NCI-H526 treated with DMSO at 0.1 percent for 48 hours (cell line): ENCODE measurements at places on chromosomes 1 and 21.

- no peak for DNase-seq
These were observed 50.4 kb upstream of the GPR37L1 start for GRCh38 chr1:202072211-202072765.

DNA sequence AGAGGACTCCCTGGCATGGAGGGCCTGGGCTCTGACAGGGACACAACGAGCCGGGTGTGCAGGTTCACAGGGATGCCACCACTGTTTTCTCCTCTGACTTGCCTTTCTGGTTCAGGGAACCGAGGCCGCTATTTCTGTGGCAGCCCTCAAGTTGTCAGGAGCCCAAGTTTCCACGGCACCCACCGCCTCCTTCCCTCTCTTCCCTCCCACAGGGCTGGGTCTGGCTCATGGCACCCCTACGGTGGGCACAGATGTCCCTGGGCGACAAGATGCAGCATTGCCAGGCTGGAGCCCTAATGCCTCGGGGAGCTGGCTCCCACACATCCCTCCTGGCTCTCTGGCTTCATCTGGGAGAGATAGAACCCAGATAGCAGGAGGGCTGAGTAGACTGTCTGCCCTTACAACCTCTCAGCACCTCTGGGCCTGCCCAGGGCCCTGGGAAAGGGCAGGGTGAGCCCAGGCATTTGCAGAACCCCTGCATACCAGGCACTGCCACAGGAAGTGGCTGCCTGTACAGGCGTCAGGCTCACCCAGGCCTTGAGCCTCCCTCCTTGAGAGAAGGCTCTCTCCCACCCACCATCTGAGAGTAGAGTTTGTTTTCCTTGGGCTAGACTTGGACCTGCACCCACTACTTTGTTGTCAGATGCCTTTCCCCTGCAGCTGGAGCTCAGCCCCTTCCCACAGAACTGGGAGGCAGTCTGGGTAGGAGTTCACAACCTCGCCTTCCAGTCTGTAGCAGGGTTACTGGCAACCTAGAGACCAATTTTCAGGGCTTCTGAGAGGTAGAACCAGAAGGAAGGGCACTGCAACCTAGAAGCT lies 20.5 kb downstream of the KCNC4 start:
- DNase-seq, result no peak

GRCh38 chr1:3069491-3070308 lies 697 bp downstream of the PRDM16 start:
- DNase-seq, result no peak

DNA sequence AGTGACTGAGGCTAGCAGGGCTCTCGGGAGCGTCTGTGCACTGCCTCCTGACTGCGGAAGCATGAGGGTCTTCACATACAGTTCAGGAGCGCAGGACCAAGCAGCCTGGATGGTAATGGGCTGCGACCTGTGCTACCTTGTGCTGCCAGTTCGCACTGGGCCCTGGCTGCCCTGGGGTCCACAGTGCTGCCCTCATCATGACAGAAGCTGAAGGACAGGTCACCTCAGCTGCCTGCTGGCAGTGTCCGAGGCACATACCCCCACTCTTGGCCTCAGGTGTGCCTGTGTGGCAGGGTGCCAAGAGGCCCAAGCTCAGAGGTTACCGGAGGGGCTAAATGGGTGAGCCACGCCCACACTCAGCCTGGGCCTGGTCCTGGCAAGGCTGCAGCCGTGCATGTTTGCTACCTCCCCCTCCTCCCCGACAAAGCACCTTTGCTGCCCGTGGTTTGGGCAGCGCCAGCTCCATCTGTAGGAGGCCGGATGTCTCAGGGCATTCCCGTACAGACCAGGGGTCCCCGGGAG lies 4.4 kb downstream of the JMJD4 start:
- DNase-seq, result no peak

GRCh38 chr21:45726438-45726837 lies 82.9 kb downstream of the PCBP3 start:
- DNase-seq, result no peak

DNA sequence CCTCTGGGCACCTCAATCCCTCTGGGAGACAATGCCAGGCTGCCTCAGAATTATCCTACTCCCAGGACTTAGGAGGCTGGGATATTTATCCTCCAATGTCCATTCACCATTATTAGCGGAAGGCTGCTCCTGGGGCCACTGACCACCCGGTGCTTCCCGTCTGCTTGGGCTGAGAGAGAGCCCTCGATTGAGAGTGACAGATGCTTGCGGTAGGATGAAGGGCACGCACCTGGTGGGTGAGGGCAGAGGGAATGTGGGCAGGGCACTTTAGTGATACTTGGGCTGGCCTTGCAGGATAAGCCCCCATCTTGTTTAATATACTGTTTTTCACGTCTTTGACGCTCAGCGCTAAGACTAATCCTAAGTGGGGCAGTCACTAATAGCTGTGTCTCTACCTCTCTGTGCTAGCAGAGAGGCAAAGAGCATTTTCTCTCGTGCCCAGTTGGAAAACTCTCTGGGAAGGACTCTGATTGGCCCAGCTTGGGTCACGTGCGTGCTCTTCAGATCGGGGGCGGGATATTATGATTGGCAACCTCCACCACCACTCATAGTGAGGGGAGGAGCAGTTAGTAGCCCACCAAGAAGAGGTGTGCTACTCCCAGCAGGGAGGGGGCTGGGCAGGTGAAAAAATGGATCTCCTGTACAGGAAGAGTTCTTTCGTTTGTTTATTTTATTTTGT lies 10.6 kb upstream of the PARS2 start:
- no peak for DNase-seq

DNA sequence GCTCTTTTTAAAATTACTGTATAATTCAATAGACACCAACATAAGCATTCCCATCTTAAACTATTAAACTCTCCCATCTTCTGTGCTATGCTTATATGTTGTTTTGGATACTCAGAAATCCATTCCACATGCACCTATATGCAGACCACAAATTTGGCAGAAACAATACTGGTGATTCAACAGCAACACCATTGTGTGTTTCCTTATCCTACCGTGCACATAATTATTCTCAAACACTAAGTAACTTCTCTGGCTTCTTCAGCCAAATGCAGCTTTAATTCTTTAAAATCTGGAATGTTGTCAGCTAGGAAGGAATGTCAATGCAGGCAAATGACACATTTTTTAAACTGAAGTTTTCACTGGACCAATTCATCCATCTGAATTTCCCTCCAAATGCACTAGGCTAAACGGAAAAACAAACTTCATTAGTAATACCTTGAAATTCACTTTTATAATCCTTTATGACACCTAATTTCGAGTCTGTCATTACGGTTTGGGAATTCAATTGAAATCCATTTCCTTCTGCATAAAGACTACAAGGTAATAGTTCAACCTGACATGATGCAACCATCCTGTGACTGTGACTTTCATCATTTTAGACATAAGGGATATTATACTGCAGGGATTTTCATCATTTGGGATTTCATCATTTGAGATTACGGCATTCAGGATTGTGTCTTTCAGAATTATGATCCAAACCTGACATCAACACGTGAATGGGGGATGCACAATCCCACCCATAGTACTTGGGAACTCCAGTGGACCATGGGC lies 308.5 kb downstream of the LTN1 start:
- DNase-seq, result no peak

- DNase-seq, result no peak
These were observed 16.4 kb downstream of the EPHA8 start for GRCh38 chr1:22579541-22580155.

DNA sequence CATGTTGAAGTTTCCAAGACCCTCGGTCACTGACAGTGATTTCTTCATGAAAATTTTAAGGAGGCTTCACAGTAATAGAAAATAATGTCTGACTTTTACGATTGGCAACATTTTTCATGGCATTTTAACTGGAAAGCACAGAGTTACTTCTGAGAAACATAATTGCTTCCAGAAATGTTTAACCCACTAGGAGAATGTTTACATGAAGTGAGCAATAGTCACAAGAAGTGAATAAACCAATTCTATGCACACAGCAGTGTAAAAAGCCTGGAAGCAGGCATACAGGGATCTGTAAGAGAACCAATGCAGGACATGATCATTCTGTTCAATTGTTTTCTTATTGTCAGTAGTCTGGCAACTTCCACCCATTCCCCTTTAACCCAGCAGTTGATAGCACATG lies 316.2 kb upstream of the CXADR start:
- no peak for DNase-seq
